Left renal pelvis (tissue), 4 donors: ENCODE measurements at places on chromosomes 1 and 21. TPM values are rescaled to one million over a fixed set of nuclear protein-coding genes. Genes with fewer than 3 reads are reported as not detected.

DNA sequence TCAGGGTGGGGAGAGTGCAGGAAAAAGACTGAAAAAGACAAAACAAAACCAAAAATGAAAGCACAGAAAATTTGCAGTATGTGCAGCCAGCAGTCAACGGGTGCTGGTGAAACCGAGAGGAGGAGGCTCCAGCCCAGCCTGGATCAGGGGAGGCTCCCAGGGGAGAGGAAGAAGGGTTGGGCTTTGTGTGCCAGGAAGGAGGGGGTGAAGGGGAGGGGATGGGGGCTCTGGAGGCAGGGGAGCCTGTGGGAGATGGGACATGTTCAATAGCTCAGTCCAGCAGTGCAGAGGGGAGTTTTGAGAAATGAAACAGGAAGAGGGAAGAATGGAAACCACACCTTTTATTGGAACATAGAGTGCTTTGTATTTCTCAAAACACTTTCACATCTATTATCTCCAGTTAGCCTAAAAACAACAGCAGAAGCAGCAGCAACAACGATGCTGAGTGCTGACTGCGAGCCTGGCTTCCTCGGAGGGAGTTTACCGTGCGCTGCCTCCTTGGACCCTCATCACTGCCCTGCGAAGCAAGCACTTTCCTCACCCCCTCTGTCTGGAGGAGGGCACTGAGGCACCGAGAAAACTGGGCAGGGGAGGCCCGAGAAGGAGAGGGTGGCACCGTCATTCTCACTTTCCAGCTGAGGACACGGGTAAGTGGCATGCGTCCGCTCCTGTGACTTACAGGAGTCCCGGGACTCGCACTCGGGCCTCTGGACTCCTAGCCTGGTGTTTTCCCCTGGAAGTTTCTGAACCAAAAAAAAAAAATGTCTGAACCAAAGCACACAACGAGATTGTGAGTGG lies 62.9 kb downstream of the MDM4 start:
- DNase-seq: no peak

DNA sequence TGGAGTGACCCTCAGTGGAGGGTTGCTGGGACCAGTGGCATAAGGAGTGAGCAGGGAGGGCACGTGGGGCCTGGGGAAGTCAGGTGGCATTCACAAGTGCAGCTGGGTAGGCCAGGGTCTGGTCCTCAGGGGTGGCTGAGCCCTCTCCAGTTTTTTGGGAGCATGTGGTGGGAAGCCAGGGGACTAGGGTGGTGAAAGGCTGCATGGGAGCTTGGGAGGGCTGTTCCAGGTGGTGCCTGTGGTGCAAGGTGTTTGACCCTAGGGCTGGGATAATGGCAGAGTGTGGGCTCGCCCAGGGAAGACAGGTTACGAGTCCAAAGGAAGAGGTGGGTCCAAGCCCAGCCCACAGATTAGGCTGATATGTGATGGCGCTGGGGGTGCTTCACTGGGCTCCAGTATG lies 30.5 kb downstream of the MAN1C1 start:
- DNase-seq: no peak

- no peak for DNase-seq
Observed at GRCh38 chr1:11527541-11528452, 48.8 kb downstream of the DISP3 start.

- no peak for DNase-seq
Observed at GRCh38 chr1:202107321-202107761, 15.4 kb upstream of the GPR37L1 start.

DNA sequence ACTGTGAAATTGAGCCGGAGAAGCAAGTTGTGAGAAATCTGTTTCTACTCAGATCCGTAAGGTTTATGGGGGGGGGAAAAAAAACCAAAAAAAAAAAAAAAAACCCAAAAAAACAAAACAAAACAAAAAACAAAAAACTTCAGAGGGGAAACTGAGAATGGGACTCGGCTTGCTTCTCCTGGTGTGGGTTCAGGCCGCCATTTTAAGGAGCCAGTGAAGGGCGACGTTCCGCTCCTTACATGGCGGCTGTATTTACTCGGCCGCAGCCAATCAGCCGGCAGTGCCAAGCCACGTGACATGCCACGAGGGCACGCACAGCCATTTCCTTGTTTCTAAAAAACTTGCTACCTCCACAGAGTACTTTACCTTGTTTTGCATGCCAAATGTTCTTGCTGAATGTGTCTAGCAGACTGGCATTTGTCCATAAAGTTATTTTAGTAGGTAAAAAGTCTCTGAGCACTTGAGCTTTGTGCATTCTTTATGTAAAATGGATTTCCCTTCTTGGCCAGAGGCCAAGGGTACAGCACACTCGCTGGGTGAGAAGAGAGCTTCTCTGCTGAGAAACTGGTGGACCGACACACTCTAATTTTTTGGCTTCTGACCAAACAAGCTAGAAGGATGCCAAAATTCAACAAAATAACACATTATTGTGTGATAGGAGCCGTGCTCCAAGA lies 101.8 kb downstream of the NFIA start:
- peak; percentile 78 for DNase-seq

GRCh38 chr1:162857850-162858249 lies 3.1 kb downstream of the CCDC190 start:
- DNase-seq: no peak

Gene UMODL1
- not detected for polyA plus RNA-seq
